Type B pancreatic cell (in vitro differentiated cells): ENCODE measurements at places on chromosomes 5 and 9.

- DNase-seq, result no peak
Measured at GRCh38 chr5:151612689-151613427, 21.7 kb upstream of the FAT2 start.

DNA sequence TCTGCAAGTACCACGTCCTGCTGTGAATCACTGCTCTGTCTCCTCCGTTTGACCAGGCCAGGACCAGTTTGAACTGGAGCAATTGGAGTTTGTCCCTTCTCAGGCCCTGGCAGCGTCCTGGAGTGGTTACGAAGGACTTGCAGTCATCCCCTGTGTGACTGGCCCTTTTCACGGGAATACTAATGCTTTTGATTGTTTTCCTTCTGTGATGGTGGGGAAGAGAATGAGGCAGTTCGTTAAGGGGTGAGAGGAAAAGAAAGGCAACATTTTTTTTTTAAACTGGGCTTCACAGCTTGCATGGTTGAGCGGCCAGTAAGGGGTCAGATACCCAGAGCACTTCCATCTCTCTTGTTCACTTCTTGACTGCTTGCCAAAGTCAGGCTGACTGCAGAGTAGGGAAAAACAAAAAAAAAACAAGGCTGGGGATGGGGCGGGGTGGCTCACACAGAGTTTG is 153.5 kb upstream of the STK32A start:
- DNase-seq, result no peak

GRCh38 chr5:154873791-154874331 is 15.4 kb downstream of the CNOT8 start:
- no peak for DNase-seq

DNA sequence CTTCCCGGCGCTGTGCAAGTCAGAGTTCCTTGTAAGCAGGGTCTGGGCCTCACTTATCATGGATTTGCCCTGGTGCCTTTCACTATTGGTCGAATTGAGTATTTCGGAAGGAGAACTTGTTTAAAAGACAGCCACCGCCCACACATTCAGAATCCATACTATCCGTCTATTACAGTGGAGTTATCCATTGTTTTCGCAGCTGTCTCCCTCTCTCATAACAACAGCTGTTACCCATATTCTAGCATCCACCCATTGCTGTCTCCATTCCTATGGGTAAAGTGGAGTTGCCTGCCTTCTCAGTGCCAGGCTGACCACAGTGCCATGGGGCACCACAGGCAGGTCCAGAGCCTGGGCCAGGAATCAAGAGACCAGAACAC is 20.2 kb downstream of the FAXDC2 start:
- DNase-seq, result no peak

- DNase-seq, result no peak
Measured at GRCh38 chr5:12934722-12935121, 1009.8 kb downstream of the DNAH5 start.
